ENCODE measurements at places on chromosomes 1 and 21.

- no peak for DNase-seq
These were observed 13.7 kb upstream of the PDE9A start for GRCh38 chr21:42639646-42640152.

DNA sequence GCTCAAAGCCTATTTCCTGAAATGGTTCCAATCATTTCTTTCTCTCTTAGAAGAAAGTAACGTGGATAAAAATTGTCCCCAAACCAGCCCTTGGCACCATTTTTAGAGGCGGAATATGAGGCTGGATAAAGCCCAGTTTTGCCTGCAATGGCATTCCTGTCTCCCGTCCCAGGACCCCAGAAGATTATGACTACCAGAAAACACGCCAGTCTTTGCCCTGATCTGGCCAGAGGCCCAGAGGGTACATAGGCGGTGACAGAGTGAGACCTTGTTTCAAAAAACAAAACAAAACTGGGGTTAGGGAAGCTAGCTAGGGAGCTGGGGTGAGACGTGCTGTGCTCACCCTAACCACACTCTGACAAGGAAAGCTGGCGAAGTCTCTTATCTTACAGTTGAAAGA lies at the start of gene AADACL4:
Gene AADACL4 (plus strand): TSS at position 301 of the 400 bp plus-strand sequence. CDS start 462 bp downstream, outside the sequence.
- no peak for DNase-seq

DNA sequence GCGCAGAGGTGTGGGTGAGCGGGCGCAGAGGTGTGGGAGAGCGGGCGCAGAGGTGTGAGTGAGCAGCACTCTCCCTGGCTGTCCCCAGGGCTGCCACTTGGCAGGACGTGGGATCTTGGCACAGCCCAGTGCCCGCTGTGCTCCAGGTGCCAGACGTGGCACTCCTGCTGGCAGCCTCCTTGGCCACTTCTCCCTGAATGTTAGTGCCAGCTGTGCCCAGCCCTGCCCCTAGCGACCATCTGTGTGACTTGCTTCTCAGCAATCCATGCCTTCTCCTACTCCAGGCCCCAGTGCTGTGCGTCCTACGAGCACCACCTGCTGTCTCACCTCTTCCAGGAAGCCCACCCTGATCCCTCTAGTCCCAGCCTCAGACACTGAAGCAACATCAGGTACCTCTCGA lies 30.5 kb downstream of the KRTAP10-1 start:
- DNase-seq, result peak; percentile 73

DNA sequence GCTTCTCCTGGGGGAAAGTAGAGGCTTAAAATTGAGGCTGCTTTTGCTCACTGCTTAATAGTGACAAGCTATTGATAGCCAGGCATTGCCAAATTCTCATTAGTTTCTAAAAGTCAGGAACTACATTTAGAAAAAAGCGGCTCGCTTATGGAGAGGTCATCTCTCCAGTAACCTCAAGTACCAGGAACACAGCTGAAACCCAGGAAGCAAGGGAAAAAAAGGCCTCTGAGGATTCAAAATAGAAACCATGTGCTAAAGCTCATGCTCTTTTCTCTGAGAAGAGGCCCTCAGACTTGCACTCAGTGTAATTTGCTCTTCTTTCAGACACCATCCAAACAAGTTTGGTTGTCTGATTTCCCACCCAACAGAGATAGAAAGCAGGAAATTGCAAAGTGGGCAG lies 261.4 kb upstream of the USP25 start:
- DNase-seq, result no peak

DNA sequence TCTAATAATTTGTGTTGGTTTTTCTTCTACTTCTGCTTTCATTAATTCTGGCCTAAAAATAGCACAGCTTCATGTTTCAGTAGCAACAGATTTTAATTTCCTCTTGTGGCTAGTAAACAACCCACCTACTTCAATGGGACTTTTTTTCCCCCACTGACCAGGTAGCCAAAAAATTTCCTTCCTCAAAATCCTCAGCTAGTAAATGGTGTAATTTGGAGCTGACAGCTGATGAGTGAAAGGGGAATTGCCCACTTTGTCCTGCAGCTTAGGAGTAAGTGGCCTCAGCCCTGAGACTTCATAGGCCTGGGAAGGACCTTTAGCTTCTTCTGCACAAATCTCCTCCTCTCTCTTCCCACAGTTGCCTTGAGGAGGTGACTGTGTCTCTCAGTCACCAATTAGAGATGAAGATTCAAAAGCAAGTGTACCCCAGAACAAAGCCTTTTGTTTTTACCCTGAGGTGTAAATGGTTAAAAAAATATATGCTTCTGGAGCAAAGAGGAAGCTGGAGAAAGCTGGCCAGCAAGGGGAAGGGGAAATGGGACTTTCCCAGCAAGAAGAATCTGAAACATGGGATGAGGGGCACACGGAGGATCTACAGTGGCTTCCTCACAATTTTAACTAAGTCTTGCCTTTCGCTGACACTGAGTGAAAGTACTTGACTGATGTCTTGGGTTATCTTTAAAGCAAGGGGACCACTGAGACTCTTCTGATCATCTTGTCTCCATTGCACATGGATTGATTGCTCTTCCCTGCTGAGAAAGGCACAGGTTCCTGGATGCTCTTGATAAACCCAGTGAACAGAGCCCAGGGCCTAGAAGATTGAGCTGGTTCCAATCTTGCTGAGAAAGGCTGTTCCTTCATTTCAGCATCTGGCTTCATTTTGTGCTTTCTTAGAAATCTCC lies 35.8 kb upstream of the VCAM1 start:
- no peak for DNase-seq

DNA sequence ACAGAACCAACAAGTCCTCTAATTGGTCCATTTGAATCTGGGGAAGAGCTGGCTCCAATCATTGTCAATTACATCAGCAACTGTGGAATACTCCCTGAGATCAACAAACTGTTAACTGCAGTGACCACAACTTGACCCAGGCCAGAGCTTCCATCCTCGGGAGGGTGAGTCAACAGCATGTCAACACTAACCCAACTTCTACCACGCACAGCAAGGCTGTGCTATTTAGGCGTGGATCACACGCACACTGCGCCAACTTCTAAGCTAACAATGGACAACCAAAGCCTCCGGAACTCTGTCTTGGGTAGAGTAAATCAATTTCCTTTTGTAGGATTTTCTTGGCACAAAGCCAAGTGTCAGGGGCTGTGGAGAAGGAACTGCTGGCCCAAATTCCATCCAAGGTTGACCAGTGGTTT lies 30.4 kb downstream of the APP start:
- peak; percentile 15 for DNase-seq

- no peak for DNase-seq
These were observed 253.1 kb downstream of the OMA1 start for GRCh38 chr1:58293388-58293787.

DNA sequence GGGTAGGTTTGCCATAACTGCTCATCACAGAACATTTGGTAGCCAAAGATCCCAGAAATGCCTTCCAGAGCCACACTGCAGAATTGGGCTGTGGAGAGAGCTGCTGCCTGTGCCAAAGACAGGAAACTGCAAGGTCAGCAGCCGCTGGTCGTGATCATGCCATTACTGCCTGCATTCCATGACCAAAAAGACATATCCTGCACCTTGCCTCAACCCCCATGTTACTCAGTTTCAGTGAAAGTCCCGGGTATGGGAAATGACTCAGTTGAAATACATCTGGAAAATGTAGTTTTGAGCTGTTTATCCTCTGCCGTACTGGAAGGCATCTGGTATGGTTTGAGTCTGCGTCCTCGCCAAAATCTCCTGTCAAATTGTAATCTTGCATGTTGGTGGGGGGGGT lies 161.7 kb downstream of the FCRL5 start:
- DNase-seq, result no peak

GRCh38 chr1:156337888-156338179 lies 258 bp downstream of the CCT3 start:
- DNase-seq, result no peak

DNA sequence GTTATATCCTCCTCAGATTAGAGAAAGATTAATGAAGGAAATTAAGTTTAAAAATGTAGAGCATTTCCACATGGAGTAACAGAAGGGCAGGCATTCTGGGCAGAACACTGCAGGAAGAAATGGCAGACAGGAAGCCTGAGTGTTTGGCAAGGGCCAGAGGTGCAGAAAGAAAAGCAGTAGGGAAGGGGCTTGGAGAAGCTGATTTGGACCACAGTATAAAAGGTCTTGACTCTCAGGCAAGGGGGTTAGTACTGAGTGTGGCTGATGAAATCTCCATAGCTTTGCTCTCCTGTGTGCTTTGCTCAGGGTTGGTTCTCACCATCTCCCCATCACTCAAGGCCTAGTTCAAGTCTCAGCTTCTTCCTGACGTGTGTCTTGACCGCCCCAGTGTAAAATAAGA lies 80.2 kb downstream of the SLC45A1 start:
- DNase-seq, result no peak

GRCh38 chr1:81950591-81951244 lies 150.0 kb downstream of the ADGRL2 start:
- DNase-seq, result no peak

GRCh38 chr21:25062061-25062460 lies 545.2 kb downstream of the MRPL39 start:
- no peak for DNase-seq

DNA sequence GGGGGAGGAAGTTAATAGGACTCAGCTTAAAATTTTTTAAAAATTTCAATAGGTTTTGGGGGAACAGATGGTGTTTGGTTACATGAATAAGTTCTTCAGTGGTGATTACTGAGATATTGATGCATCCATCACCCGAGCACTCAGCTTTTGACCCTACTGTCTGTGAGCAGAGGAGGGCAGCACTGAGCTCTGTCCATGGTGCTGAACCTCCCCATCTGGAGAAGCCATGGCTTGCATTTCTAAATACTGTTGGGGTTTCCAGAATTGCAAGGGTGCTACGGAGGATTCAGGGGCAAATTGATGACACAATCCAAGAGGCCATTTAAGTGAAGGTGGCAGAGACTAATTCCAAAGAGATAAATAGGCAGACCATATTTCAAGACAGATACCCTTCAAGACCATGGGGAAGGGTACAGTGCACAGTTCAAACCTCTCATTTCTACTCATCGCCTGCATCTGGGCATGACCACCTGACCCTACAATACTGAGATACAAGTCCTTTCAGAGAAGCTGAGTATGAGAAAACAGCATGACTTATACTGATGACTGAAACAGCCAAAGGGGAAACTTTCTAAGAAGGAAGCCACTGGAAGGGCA lies 17.2 kb downstream of the SYT2 start:
- peak; percentile 6 for DNase-seq

DNA sequence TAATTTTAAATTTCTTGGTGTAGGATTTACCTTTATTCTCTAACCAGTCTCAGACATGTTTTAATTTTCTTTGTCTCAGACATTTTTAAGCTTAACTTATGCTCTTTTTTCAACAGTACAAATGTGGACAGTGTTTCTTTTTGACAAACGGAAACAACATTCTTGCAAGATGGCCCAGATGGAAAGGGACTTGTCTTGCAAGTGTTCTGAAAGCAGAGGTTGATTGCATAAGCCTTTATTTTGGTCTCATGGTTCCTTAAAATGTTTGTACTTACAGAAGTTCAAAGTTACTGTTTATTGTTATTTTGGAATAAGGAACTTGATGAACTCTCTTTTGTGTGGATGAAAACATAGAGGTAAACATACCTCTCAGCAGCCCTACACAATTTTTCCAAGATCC lies 22.9 kb downstream of the SMAP2 start:
- no peak for DNase-seq

GRCh38 chr1:27356619-27357280 lies 10.0 kb downstream of the MAP3K6 start:
- no peak for DNase-seq

- no peak for DNase-seq
These were observed 709.9 kb upstream of the ADGRL4 start for GRCh38 chr1:79716447-79716846.

GRCh38 chr1:119868176-119868575 lies 28.1 kb downstream of the ADAM30 start:
- DNase-seq, result no peak

- peak; percentile 71 for DNase-seq
These were observed 29.3 kb downstream of the KRTAP10-1 start for GRCh38 chr21:44510508-44511218.

DNA sequence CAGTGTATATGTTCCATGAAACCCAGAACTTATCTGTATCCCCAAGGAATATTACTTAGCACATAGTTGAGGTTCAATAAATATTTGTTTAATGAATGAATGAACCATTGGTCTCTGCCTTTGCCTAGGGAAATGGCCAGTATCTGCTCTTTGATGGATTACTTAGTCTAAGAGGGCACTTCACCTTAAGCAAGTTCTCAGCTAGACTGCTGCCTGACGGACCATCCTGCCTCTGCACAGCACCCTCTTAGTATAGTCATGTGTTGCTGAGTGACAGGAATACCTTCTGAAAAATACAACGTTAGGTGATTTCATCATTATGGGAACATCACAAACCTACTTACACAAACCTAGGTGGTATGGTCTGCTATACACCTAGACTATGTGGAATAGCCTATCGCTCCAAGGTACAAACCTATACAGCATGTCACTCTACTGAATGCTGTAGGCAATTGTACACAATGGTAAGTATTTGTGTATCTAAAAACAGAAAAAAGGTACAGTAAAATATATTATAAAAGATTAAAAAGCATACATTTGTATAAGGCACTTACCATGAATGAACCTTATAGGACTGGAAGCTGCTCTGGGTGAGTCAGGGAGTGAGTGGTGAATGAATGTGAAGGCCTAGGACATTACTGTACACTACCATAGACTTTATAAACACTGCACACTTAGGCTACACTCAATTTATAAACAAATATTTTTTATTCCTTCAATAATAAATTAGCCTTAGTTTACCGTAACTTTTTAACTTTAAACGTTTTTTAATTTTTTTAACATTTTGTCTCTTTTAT lies 83.7 kb upstream of the LRRC8D start:
- DNase-seq, result no peak

- DNase-seq, result no peak
These were observed 74.3 kb downstream of the SLC16A1 start for GRCh38 chr1:112881742-112882127.

GRCh38 chr1:115225993-115226685 lies 111.9 kb downstream of the NGF start:
- no peak for DNase-seq

- no peak for DNase-seq
These were observed 206.8 kb downstream of the ST6GALNAC3 start for GRCh38 chr1:76281306-76281705.

DNA sequence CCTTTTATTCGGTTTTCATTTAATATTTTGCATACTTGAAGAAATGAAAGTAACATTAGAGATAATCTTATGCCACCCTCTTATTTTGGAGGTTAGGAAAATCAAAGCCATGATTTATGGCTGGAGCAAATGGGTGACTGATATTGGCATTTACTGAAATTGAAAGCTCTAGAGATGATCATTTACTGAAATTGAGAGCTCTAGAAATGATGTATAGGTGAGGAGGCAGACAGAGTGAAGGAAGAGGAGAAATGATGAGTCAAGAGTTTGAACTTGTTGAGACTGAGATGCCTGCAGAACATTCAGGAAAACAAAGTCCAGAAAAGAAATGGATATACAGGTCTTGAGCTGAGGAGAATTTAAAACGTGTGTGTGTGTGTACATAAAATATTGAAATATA lies 217.6 kb downstream of the LTN1 start:
- DNase-seq, result no peak
